ENCODE measurements at places on chromosomes 4 and X. TPM values are rescaled to one million over a fixed set of nuclear protein-coding genes. Genes with fewer than 3 reads are reported as not detected.

The VSIG4 gene
- total RNA-seq = 38.9 TPM

The RAB41 gene
- not detected for total RNA-seq

The S100G gene
- total RNA-seq = not detected

The EDNRA gene
- 1.3 TPM for total RNA-seq

The RPA4 gene
- total RNA-seq = 2.9 TPM

The IL9R gene
- not detected for total RNA-seq

The AFF2 gene
- total RNA-seq = 0.99 TPM

The PLP2 gene
- 30.1 TPM for total RNA-seq

The CD38 gene
- 2.6 TPM for total RNA-seq

The SPANXN4 gene
- not detected for total RNA-seq

The GABRG1 gene
- total RNA-seq = not detected

The IL13RA2 gene
- 0.78 TPM for total RNA-seq

The UGT8 gene
- total RNA-seq = 8.9 TPM

The PHF8 gene
- total RNA-seq = 27.7 TPM

The FRG1 gene
- total RNA-seq = 19.7 TPM

The SRPX2 gene
- total RNA-seq = 15.5 TPM

The FAM9C gene
- total RNA-seq = not detected

The SPON2 gene
- 25.4 TPM for total RNA-seq

The ARMCX2 gene
- 14.2 TPM for total RNA-seq

The CT45A3 gene
- not detected for total RNA-seq

The HAND2 gene
- 11.4 TPM for total RNA-seq

The PABPC1L2A gene
- not detected for total RNA-seq

The GABRA4 gene
- total RNA-seq = 0.78 TPM

The C1QTNF7 gene
- total RNA-seq = 4.4 TPM

The C4orf50 gene
- 0.26 TPM for total RNA-seq

The LAGE3 gene
- 20.2 TPM for total RNA-seq

The CTAG2 gene
- total RNA-seq = not detected

The APEX2 gene
- total RNA-seq = 4.3 TPM

The KLHL4 gene
- total RNA-seq = 0.78 TPM

The FGFBP2 gene
- total RNA-seq = 4.0 TPM

The TAF9B gene
- total RNA-seq = 11.7 TPM

The RNF128 gene
- 20.4 TPM for total RNA-seq

The DBET gene
- not detected for total RNA-seq

The DCAF16 gene
- 10.9 TPM for total RNA-seq

The DKC1 gene
- total RNA-seq = 26.0 TPM

The BANK1 gene
- total RNA-seq = 2.0 TPM

The ETDC gene
- total RNA-seq = not detected

The PDCL2 gene
- not detected for total RNA-seq

The NAAA gene
- 19.7 TPM for total RNA-seq

The DDX53 gene
- total RNA-seq = not detected

The SYP gene
- total RNA-seq = 6.6 TPM

The ANOS1 gene
- total RNA-seq = 0.52 TPM

The GPRIN3 gene
- total RNA-seq = 9.3 TPM

The GLRB gene
- total RNA-seq = 3.0 TPM

The NMU gene
- not detected for total RNA-seq

The PPP4R3C gene
- total RNA-seq = not detected

The TBC1D9 gene
- 11.2 TPM for total RNA-seq

The JCHAIN gene
- 13.2 TPM for total RNA-seq

The ZNF157 gene
- total RNA-seq = not detected

The CFAP99 gene
- not detected for total RNA-seq

The OR13H1 gene
- not detected for total RNA-seq

The ERAS gene
- total RNA-seq = not detected

The HSFX1 gene
- total RNA-seq = 0.26 TPM

The KIF4A gene
- not detected for total RNA-seq
